K562 (cell line): ENCODE measurements at places on chromosomes 4 and X. TPM values are rescaled to one million over a fixed set of nuclear protein-coding genes. Genes with fewer than 3 reads are reported as not detected.

Gene IL3RA
- not detected in 2 replicates for total RNA-seq

GRCh38 chrX:111411557-111411956, 435 bp downstream of the DCX start:
- H3K27me3 ChIP-seq: no peaks in the 10 kb centered on the region
- H3K4me3 ChIP-seq: no peak overlapping the region
- no peak for DNase-seq
- H3K36me3 ChIP-seq: no peaks in the 10 kb centered on the region
- H3K27ac ChIP-seq: no peak overlapping the region

DNA sequence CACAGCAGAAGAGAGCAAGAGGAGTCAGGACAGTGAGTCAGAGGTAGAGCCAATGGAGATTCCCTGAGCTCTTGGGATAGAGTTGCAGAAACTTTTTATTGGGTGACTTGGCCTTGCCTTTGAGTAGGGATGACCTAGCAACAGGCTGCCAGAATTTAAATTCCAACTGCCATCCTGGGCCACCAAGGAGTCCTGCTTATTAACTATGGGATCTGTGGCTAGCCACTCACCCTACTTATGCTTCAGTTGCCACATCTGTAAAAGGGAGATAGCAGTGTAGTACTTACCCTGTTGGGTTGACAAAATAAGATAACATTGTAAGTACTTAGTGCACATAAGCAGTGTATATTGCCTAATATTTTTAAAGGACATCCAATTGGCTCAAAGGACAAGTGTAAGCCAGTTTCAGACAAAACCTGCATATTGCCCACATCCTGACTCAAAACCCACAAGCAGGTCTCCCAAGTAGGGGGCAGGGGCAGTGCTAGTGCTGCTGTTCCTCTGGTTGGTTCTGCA, 43.5 kb upstream of the TMEM164 start:
- no peaks in the 10 kb centered on the region for H3K36me3 ChIP-seq
- H3K27me3 ChIP-seq: no peaks in the 10 kb centered on the region
- H3K4me1 ChIP-seq: no peaks in the 10 kb centered on the region; the same call in none of the 2 replicates

DNA sequence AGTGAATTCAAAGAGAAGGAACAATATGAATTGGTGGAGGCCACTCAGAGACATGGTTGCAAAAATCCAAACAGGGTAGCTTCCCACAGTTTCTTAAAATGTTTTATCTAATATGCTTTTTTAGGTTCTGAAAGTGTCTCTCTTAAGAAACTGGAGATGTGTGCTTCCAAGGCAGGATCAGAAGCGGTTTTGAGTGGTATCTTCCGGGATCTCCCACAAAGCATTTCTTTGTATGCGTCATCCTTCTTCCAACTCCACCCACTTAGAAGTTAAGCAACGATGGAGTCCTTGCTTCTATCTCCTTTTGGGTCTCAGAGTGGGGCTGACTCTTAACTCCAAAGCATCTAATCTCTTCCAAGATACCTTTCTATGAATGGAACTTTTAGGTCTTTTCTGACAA, 196.7 kb downstream of the MID1 start:
- DNase-seq: no peak
- no peak overlapping the region for H3K4me3 ChIP-seq
- H3K27ac ChIP-seq: no peak overlapping the region
- no peaks in the 10 kb centered on the region for H3K4me1 ChIP-seq
- H3K36me3 ChIP-seq: no peaks in the 10 kb centered on the region

GRCh38 chr4:173218411-173219125, 50.0 kb downstream of the GALNT7 start:
- H3K4me3 ChIP-seq: peak overlapping the region; percentile 7; the same call in 1 of the 2 replicates
- DNase-seq: peak; percentile 78
- no peaks in the 10 kb centered on the region for H3K36me3 ChIP-seq
- no peaks in the 10 kb centered on the region for H3K27me3 ChIP-seq

DNA sequence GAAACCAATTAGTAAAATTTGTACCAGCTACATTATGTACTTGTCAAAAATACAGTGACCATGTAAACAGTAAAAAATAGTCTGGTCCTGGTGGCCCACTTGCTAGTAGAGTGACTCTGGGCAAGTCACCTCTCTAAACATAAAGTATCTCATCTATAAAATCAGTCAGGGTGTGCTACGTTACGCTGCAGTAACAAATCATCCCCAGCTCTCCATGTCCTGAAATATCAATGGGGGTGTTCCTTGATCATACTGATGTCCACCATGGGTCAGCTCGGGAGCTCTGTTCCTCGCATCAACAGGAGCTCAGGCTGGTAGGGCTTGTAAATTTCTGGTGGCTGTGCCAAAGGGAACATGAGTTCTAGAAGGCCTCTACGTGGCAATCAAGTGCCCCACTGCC, 268.6 kb downstream of the RAB28 start:
- no peaks in the 10 kb centered on the region for H3K36me3 ChIP-seq
- no peaks in the 10 kb centered on the region for H3K27me3 ChIP-seq
- H3K27ac ChIP-seq: no peak overlapping the region
- no peak for DNase-seq
- no peak overlapping the region for H3K4me3 ChIP-seq
- H3K4me1 ChIP-seq: no peaks in the 10 kb centered on the region

GRCh38 chr4:71270901-71271300, 67.9 kb upstream of the SLC4A4 start:
- H3K27ac ChIP-seq: no peak overlapping the region
- no peaks in the 10 kb centered on the region; the same call in 1 of the 2 replicates for H3K27me3 ChIP-seq
- peak; percentile 56 for DNase-seq
- H3K36me3 ChIP-seq: no peaks in the 10 kb centered on the region
- no peaks in the 10 kb centered on the region for H3K4me1 ChIP-seq

DNA sequence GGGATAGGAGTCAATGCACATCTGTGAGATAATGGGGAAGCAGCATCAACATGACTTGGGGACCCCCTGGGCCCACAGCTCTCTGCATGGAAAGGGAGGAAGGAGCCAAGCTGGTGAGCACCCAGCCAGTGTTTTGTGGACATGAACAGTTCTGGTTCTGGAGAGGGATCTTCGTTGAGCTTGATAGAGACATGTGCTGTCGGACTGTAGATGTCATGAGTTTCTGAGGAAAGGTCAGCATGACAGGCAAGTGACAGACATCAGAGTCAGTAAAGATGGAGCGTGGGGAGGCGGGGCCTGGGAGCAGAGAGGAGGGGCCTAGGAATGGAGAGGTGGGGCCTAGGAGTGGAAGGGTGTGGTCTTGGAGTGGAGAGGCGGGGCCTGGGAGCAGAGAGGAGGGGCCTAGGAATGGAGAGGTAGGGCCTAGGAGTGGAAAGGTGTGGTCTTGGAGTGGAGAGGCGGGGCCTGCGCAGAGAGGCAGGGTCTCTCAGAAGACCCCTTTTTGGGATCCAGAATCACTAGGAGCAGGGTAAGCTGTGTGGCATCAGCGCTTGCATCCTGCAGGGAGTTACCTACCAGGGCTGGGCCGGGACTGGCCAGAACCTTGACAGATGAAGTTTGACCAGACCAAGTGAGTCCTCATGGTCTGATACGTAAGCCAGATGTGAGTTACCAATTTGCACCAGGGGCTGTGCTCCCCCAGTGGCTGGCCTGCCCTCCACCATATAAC, 33.7 kb downstream of the PIGG start:
- DNase-seq: peak; percentile 21
- H3K27ac ChIP-seq: no peak overlapping the region
- H3K36me3 ChIP-seq: peaks cover 57% of the 10 kb centered on the region; the same call in 2 of the 3 replicates
- H3K4me3 ChIP-seq: no peak overlapping the region

- H3K27ac ChIP-seq: no peak overlapping the region
- DNase-seq: no peak
- no peak overlapping the region for H3K4me3 ChIP-seq
- no peaks in the 10 kb centered on the region for H3K36me3 ChIP-seq
Observed at GRCh38 chrX:9133426-9133825, 99.5 kb upstream of the FAM9B start.

DNA sequence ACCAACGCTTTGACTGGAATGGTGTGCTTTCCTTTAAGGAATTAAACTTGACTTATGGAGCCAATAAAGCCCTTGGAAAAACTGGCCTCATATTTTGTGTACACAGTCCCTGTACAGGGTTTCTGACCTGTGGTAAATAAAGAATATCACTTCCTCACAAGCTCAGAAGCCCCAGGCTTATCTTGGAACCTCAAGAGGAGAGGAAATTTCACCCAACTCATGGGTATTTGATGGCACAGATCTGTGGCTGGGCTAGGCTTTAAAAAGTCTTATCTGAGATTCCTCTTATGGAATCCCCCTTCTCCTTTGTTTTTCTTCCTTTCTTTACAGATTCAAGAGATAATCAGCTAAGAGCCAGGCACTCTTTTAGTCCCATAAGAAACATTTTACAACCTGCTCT, 89.3 kb upstream of the USP38 start:
- no peaks in the 10 kb centered on the region for H3K36me3 ChIP-seq
- H3K27me3 ChIP-seq: no peaks in the 10 kb centered on the region
- no peak overlapping the region for H3K27ac ChIP-seq
- no peak overlapping the region for H3K4me3 ChIP-seq

DNA sequence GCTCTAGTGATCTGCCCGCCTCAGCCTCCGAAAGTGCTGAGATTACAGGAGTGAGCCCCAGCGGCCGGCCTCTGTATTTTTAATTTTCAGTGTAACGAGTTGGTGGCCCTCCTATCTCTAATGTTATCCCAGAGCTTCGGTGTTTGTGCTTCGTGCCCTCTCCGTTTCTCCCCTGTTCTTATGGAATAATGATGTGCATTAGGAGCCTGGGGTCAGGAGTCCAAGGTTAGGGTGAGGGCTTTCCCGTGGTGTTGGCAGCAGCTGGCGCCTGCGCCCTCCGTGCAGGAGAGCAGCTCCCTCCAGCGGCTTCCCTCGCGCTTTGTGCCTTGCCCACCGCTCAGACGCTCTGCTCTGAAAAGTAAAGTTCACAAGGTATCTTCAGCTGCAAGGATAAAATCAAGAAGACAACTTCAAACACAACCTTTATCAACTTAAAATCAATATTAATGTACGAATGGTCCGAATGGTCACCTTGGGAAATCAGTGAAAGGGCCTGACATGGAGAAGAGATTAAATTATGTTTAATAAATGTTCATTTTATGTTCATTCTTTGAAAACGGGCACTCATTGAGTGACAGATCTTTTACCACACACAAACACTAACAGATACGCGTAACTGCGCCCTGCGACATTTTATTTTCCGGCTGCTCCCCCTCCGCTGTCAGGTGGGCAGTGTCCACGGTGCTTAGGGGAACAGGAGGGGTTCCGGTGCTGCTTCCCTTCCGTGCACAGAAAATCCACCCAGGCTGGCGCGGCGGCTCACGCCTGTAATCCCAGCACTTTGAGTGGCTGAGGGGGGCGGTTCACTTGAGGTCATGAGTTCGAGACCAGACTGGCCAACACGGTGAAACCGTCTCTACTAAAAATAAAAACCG, 62.4 kb downstream of the TRAPPC11 start:
- no peaks in the 10 kb centered on the region for H3K36me3 ChIP-seq
- peaks cover 6% of the 10 kb centered on the region; the same call in 2 of the 3 replicates for H3K27me3 ChIP-seq
- no peak overlapping the region for H3K27ac ChIP-seq
- no peak overlapping the region for H3K4me3 ChIP-seq
- DNase-seq: peak; percentile 8

GRCh38 chr4:153729895-153730294, 29.9 kb downstream of the RNF175 start:
- no peak overlapping the region for H3K4me3 ChIP-seq
- H3K36me3 ChIP-seq: no peaks in the 10 kb centered on the region
- H3K27me3 ChIP-seq: peaks cover 5% of the 10 kb centered on the region; the same call in 1 of the 2 replicates

DNA sequence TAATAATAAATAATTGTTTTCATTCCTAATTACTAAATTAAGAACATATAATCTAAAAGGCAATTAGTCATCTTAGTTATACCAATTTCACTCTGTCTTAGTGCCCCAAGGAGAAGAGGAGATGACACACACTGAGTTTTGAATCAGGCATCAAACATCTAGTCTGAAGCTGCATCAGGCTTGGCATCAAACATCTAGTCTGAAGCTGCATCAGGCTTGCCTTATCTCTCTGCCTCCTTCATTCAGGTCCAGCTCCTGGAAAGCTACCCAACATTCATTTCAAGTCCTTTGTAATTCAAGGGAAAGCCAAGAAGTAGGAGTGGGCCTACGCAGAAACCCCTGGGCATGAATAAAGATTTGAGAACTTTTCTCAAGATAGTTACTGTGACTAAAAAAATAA, 62.2 kb downstream of the SH3RF1 start:
- no peak for DNase-seq
- H3K4me3 ChIP-seq: no peak overlapping the region
- no peaks in the 10 kb centered on the region for H3K27me3 ChIP-seq
- H3K4me1 ChIP-seq: no peaks in the 10 kb centered on the region
- no peaks in the 10 kb centered on the region for H3K36me3 ChIP-seq

DNA sequence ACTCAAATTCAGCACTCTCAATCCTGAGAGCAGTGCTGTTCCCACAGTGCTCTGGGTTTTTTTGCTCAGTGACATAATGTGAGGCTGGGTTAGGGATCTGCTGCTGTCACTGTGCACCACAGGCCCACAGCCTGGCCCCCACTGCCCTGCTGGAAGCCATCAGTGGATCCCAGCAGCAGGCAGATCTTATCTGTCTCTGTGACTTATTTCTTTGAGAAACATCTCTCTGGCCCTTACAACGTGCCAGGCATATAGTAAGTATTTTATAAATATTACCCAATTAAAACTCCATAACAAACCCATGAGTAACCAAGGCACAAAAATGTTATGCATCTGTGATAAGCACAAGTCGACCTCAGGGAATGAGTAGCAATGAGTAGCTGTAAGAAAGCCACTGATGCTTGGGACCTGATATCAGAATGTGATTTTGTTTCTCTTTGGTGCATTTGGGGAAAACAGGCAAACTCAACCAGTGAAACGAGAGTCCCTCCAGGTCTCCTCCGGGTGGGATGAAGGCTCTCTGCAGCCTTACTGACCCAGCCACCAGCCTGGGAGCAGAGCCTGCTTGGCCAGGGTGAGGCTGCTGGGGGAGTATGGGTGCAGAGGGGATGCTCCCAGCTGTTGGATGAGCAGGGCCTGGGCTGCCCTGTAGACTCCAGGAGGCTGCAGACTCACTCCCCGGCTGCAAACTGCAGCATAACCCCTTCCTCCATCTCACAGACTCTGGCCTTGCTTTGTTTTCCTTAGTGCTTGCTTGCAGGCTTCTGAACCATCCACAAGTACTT, 172.7 kb upstream of the LNX1 start:
- H3K27me3 ChIP-seq: no peaks in the 10 kb centered on the region
- H3K4me3 ChIP-seq: no peak overlapping the region
- H3K27ac ChIP-seq: no peak overlapping the region
- no peak for DNase-seq

GRCh38 chr4:27360790-27361267, 500.2 kb downstream of the STIM2 start:
- no peaks in the 10 kb centered on the region for H3K36me3 ChIP-seq
- H3K27me3 ChIP-seq: no peaks in the 10 kb centered on the region
- H3K4me1 ChIP-seq: no peaks in the 10 kb centered on the region
